Adrenal gland (tissue), 19 donors: ENCODE measurements at places on chromosomes 12 and 14. TPM values are rescaled to one million over a fixed set of nuclear protein-coding genes. Genes with fewer than 3 reads are reported as not detected.

GRCh38 chr12:5335069-5335468 is 96.8 kb upstream of the NTF3 start:
- no peak for DNase-seq

- DNase-seq, result no peak
Observed at GRCh38 chr12:67437011-67437410, 167.9 kb downstream of the CAND1 start.

DNA sequence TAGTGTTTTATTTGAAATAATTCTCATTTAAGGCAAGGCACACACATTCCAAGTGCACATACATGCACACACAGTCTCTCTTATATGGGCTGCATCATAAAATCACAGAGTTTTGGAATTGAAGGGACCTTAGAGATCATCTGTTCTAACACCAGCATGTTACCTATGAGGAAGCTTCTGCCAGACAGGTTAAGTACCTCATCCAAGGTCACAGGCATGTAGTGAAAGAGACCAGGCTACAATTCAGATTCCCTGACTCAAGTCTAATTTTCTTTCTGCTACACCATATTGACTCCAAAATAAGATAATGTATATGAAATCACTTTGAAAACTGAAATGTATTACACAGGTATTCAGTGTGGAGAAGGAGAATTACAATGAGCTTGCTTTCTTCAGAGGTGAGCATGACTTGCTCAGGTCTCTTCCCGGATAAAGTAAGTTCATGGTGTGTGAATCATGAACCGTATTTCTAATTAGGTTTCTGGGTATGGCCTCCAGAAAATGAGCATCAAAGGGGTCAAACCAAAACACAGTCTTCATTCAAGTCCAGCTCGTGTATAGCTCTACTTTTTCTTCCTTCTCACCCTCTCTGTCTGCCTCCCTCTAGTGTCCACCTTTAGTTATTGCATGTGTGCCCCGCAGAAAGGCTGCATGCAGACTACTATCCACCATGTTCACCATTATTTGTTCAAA is 411.9 kb downstream of the FUT8 start:
- DNase-seq, result peak; percentile 62

DNA sequence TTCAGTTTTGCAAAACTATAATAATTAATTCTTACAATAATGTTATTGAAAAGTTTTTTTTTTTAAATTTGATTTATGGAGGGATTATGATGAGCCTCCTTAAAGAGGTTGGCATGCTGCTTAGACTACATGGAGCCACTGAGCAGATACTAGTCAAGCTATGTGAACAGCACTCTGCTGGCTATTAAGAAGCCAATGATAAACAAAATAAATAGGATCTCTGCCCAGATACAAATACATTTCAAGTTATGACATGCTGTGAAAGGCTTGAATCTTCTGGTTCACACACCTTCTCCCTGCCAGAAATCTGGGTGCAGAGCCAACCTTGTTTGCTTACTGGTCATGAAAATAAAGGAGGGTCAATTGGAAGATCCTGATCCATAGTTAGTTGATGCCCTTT is 107.4 kb upstream of the NAV3 start:
- DNase-seq, result no peak

- no peak for DNase-seq
Observed at GRCh38 chr12:77914081-77914488, 83.4 kb downstream of the NAV3 start.

DNA sequence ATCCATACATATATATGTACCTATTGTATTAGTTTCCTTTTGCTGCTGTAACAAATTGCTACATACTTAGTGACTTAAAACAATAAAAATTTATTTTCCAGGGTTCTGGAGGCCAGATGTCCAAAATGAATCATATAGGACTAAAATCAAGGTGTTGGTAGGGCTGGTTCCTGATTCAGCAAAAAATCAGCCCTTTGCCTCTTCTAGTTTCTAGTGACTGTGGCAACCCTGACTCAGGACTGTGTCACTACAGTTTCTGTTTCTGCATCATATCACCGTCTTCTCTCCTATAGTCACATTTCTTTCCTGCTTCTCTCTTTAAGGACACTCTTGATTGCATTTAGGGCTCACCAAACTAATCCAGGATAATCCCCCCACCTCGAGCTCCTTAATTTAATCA is 386.3 kb upstream of the TBX3 start:
- DNase-seq, result no peak

GRCh38 chr12:77070382-77070781 is 5.0 kb upstream of the E2F7 start:
- DNase-seq, result no peak

- DNase-seq, result no peak
Observed at GRCh38 chr12:18971932-18972331, 157.6 kb upstream of the PLEKHA5 start.

DNA sequence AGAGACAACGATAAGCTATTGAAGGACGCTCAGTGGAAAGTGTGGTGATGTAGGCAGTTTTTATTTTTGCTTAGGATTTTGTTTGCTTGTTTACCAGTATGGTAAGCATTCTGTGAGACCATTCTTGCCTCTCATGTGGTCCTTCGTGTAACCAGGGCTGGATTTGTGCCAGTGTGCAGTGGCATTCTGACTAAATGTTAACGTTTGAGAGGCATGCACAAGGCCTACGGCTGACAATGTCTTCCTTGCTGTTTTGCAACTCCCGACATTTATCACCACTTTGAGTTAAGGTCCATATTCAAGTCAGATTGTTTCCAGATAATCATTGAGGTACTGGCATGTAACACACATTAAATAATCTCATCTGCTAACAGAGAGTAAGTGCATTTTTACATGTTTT is 102.3 kb upstream of the BCAT1 start:
- DNase-seq, result no peak

DNA sequence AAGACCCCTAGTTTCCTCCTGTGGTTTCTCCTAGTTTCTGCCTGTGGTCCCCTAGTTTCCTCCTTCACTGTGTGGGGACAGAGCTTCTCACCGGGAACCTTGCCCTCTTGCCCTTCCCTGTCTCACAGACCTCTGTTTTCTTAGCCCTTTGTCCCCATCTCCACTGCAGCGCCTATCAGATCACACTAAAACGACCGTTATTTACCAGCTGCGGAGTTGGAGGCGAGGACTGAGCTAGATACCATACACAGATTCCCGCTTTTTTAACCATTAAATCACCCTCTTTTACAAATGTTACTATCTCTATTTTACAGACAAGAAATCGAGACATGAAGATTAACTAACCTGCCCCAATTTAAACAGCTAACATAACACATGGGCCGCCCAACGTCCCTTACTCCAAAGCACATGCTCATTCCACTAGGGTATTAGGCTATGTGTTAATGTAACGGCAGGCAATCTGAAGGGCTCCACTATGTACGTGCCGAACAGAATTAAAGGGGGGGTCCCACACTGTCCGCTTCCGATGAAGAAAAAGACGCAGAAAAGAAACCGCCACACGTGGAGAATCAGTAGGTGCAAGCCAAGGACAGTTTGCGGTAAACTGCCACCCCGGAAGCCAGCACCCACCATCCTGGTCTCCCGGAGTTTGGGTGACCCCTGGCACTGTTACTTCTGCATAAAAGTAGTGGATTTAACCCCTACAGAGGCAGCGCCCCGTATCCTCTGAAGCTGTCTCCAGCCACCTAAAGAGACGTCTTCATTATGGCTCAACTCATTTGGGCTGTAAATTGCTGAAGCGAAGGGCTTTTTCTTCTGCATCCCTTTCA is 1.9 kb upstream of the FKBP4 start:
- DNase-seq, result no peak

GRCh38 chr14:93003945-93004698 is 81.2 kb downstream of the CHGA start:
- no peak for DNase-seq

DNA sequence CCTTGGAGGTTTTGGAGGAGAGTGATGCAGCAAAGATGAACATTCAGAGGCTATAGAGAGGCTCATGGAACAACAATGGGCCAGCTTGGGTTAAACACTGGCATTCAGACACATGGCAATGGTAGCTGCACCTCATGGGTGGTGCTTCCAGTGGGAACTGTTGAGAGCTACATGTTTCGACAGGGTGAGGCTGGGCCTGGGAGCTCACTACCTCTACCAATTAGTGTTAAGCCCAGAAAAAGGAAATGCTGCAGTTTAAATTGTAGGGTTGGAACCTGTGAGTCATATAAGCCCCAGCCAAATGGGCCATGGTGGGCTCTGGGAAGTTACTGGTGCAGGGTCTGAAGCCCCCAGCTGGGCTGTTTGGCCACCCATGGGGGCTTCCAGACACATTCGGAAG is 279.7 kb downstream of the ZFP36L1 start:
- DNase-seq, result no peak

GRCh38 chr12:59472273-59472672 is 123.6 kb upstream of the SLC16A7 start:
- no peak for DNase-seq

- DNase-seq, result no peak
Observed at GRCh38 chr12:130990034-130990433, 36.3 kb downstream of the ADGRD1 start.

GRCh38 chr12:60278209-60278608 is 682.4 kb downstream of the SLC16A7 start:
- DNase-seq, result no peak

GRCh38 chr12:50537538-50537919 is 32.7 kb downstream of the DIP2B start:
- no peak for DNase-seq

DNA sequence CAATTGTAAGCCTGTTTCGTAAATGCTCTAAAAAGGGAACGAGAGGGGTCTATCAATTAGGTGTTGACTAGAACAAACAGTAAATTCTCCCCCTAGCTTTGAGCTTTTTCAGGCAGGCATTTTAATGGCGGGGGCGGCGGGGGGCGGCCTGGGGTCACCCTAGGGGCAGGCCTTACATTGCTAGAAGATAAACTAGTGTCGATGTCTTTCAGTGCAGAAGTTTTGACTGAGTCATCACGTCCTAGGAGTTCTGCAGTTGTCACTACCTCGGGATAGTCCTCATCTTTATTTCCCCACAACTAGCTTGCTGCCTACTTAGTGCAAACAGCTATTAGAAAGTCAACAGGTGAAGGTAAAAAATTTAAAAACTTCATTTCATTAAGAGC is 1.6 kb downstream of the ATP6V1D start:
- DNase-seq, result no peak

- peak; percentile 16 for DNase-seq
Observed at GRCh38 chr14:93759719-93760307, 28.5 kb downstream of the PRIMA1 start.

GRCh38 chr12:100795174-100795799 is 711 bp downstream of the ANO4 start:
- DNase-seq, result no peak

GRCh38 chr12:92493816-92494215 is 209.0 kb upstream of the PLEKHG7 start:
- DNase-seq, result no peak

- no peak for DNase-seq
Observed at GRCh38 chr14:22482782-22483553, 106.1 kb downstream of the DAD1 start.

- no peak for DNase-seq
Observed at GRCh38 chr14:92058006-92058917, 18.4 kb upstream of the TRIP11 start.

- DNase-seq, result peak; percentile 16
Observed at GRCh38 chr12:53380794-53381730, 1.1 kb downstream of the SP1 start.

GRCh38 chr14:61620130-61620946 is 75.0 kb upstream of the HIF1A start:
- peak; percentile 45 for DNase-seq

DNA sequence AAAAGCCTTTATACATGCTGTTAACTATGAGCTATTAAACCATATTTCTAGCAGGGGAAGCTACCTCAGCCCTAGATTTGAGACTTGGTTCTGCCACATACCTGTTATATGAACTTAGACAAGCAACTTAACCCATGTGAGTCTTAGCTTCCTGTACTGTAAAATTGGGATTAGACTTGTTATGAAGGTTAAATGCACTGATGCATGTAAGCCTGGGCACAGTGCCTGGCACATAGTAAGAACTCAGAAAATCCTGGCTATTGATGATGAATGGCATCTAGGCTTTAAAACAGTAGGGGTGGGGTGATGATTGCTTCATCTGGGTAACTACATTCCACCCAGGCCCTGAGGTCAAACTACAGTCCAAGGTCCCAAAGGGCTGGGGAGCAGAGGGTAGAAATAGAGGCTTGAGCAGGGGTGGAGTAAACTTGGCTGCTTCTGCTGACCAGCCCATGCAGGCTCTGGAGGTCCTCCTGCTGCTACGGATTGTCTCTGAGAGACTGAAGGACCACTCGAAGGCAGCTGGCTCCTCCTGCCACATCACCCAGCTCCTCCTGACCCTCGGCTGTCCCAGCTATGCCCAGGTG is 11.3 kb downstream of the ESPL1 start:
- DNase-seq, result no peak

- DNase-seq, result no peak
Observed at GRCh38 chr12:104083769-104084475, 19.6 kb downstream of the HCFC2 start.

- no peak for DNase-seq
Observed at GRCh38 chr12:115336506-115336905, 652.5 kb upstream of the TBX3 start.

DNA sequence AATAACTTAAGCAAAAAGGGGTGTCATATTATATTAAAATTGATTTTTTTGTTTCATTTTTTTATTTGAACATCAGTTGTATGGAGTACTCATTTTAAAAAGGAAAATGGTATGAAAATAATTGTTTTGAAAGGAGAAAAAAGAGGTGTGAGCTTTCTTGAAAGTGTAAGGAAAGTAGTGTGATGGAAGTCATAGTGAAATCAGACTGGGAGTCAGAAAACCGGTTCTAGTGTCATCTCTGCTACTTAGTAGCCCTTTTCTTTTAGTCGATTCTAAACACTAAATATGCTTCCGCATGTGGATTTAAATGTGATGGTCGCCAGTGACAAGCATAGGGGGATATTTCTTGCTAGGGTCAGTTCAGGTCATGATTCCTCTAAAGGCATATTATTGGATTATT is 1.8 kb upstream of the DYRK2 start:
- DNase-seq, result no peak

GRCh38 chr14:78245238-78245637 is 75.1 kb downstream of the NRXN3 start:
- no peak for DNase-seq

DNA sequence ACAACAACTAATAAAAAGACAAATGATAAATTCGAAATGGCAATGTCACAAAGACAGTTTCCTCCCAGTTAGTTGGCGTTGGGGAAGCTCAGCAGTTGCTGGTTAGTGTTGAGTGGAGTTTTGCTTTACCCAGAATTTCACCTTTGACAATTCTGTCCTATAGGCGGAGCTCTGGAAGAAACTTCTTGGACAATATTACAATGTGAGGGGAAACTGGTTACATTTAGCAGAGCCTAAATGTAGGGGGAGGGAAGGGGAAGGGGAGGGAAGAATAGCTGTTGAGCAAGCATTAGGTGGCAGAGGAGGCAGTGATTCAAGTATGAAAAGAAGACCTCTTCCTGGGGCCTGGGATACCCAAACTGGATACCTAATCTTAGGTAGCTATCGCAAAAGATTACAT is 51.4 kb downstream of the BDKRB1 start:
- DNase-seq, result no peak

Gene ZNF140
- 18.0 TPM for total RNA-seq

Gene RARG
- total RNA-seq, result 25.9 TPM

Gene EXOC3L4
- total RNA-seq, result 0.32 TPM

Gene PGF
- total RNA-seq, result 5.0 TPM

Gene INHBC
- not detected for total RNA-seq

Gene GZMH
- not detected for total RNA-seq

Gene ZFHX2
- 2.6 TPM for total RNA-seq

Gene PLCZ1
- not detected for total RNA-seq

Gene KCNA5
- total RNA-seq, result 0.23 TPM

Gene CLECL1
- total RNA-seq, result not detected

Gene NGB
- total RNA-seq, result not detected

Gene PCK2
- 17.7 TPM for total RNA-seq

Gene SMIM41
- total RNA-seq, result not detected
